ENCODE measurements at places on chromosomes 6 and 20.

DNA sequence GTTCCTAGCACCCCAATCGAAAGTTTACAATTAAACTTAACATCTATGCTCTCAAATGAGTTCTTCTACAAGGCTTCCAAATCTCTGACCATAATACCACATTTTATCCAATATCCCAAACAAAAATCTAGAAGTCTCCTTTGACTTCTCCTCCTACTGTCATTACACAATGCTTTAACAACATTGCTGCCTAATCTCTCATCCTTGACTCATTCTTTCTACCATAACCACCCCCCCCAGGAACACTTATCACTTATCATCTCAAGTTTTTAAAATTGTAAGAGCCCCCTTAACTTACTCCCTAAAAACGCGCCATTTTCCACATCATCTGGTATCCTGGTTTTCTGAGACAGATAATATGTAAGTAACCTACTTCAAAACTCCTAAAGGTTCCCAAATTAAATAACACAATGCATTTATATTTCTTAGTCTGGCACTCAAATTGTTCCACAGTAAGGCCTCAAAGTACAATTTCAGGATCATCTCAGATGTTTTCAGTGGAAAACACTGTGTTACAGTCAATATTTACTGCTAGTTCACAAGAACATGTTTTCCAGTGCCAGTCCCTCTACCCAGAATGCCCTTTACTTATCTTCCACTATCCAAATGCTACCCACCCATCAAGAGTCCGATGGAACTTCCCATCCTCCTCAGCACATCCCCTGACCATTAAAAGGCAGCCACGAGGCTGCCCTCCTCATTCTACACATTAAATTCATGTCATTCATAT lies 308.2 kb upstream of the THEMIS start:
- DNase-seq = no peak

GRCh38 chr6:99492092-99492491 lies 23.1 kb downstream of the USP45 start:
- no peak for DNase-seq

GRCh38 chr6:114955363-114955762 lies 612.5 kb upstream of the HS3ST5 start:
- no peak for DNase-seq

- DNase-seq = no peak
Measured at GRCh38 chr6:50707652-50708300, 5.5 kb upstream of the TFAP2D start.

DNA sequence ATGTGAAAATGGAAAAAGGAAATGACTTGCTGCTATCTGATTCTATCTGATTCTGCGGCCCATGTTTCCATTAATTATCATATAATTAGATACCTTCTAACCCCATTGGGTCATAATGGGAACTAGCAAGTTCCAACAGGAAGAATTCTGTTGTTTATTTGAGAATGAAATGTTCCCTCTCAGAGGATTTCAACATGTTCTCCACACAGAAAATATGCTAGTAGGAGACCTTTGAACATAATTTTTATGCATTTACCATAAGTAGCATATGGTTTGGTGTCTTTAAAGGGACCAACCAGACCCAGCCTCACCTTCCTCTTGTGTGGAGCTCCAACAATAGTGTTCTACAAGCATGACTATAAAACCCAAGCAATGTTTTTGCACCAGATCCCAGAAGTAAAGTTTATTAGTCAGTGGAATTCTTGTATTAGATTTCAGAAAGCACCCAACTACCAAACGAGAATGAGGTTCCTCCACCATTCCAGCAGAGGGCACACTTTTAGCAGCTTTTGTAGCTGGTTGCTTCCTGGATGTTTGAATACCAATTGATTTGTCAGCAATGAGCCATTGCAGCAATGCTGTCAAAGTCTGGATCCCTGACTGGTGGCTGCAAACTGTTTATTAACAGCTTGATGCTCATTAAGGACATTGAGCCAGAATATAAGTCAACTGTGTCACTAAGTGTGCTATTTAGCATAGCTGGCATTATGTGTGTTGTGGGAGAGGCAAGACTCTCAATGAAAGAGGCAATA lies 143.6 kb upstream of the GJE1 start:
- no peak for DNase-seq

DNA sequence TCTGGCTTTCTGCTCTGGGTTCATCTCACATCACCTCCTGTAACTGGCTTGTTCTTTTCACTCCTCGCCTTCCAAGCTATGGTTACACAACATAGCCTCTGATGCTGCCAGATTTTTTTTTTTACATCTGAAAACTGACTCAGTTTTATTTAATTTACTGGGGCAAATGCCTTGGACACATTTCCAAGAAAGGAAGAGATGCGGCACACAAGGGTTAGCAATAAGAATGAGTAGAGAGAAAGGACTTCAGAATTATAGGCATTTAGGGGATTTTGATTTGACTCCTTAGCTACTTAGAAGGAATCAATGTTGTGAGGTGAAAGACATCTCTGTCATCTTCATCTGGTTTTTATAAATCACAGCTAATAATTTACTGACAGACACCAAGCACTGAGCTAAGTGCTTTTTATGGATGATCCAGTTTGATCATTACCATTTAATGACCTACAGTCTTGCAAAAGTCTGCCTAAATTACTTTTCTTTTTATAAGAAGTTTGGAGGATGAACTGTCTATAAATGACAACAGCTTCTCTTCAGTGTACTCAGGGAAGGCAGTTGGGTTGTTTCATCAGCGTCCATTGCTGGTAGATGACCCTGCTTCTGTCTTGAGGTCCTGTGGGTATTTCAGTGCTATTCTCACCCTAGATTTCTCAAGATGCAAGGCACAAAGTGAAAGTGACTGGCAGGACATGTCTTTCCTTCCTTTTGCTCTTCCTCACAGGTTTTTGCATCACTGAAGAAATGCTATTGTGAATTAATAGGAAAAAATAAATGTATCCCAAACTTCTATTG lies 31.1 kb downstream of the LAMA4 start:
- no peak for DNase-seq

GRCh38 chr6:110708295-110708950 lies 106.8 kb downstream of the CDK19 start:
- DNase-seq = no peak

GRCh38 chr6:163842467-163842866 lies 427.9 kb downstream of the QKI start:
- no peak for DNase-seq

DNA sequence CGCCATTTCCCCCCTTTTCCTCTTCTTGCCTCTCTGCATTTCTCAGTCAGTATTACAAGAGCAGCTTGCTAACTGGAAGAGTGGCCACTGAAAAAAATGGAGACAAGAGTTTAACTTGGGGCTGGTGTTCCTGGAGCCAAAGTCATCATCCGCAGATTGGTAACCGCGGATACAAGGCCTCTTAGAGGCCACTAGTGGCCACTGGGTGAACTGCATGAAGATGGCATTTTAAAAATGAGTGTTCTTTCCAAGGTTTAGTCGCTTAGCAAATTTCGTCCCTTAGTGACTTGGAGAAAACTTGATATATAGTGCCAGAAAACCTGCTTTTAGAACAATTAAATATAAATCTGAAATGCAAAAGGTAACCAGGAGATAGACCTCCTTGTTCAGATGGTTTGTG lies 4.8 kb downstream of the F13A1 start:
- DNase-seq = no peak

DNA sequence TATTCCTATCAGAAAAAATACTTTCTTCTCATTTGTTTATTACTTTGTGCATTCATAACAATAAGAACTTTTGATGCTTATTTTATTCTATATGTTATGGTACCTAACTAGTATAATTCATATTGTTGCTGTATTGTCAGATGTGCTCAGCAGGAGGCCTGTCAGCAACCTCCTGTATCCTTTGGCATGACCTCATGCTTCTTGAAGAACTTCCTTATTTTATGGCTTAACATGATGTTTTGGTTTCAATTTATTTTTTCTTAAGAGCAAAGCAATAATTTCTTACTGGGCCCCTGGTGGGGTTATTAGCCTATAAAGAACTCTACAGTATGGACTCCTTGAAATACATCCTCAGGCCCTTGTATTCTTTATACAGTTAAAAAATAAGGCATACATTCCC lies 17.3 kb downstream of the GGTLC1 start:
- DNase-seq = no peak

GRCh38 chr6:6631053-6631452 lies 42.5 kb downstream of the LY86 start:
- no peak for DNase-seq

DNA sequence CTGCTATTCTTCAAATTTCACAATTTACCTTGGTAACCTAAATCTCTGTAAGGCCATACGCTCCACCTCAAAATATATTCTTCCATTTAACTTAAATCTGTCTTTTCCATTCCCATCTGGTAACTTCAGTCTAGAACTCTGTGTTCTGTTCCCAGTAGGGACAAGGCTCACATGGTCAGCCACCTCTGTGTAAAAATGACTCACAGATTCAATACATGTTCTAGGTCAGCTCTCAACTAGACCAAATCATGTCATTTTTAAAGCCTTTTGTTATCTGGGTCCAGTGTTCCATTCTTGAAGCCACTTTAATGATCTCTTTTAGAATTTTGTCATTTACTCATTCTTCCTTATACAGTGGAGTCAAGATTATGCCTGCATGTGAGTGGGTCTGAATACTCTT lies 315.6 kb upstream of the CITED2 start:
- DNase-seq = no peak

DNA sequence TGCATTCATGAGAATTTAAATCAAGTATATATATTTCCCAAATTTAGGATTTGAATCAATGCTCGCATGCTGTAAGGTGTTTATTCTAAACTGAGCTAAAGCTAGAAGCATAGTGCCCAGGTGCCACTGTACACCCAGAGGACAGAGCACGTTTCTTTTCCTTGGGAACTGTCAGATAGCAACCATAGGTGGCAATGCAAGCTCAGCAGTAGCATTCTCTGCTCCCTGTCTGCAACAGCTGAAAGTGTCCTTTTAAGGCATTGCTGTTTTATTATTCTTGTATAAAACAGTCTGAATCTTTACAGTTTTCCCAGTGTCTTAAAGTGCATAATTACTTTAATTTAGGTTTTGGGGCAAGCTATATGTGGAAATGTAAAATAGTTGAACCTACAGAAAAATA lies 443.4 kb upstream of the MMS22L start:
- no peak for DNase-seq

- DNase-seq = no peak
Measured at GRCh38 chr6:146813554-146813953, 214.8 kb downstream of the ADGB start.

GRCh38 chr20:5357946-5358345 lies 41.2 kb upstream of the PROKR2 start:
- no peak for DNase-seq

GRCh38 chr6:5706124-5707033 lies 300.3 kb downstream of the NRN1 start:
- DNase-seq = no peak

- no peak for DNase-seq
Measured at GRCh38 chr6:1188199-1188598, 123.7 kb upstream of the FOXQ1 start.

- no peak for DNase-seq
Measured at GRCh38 chr20:19937218-19937617, 79.9 kb upstream of the NAA20 start.

- DNase-seq = no peak
Measured at GRCh38 chr6:16705081-16705993, 55.9 kb downstream of the ATXN1 start.

DNA sequence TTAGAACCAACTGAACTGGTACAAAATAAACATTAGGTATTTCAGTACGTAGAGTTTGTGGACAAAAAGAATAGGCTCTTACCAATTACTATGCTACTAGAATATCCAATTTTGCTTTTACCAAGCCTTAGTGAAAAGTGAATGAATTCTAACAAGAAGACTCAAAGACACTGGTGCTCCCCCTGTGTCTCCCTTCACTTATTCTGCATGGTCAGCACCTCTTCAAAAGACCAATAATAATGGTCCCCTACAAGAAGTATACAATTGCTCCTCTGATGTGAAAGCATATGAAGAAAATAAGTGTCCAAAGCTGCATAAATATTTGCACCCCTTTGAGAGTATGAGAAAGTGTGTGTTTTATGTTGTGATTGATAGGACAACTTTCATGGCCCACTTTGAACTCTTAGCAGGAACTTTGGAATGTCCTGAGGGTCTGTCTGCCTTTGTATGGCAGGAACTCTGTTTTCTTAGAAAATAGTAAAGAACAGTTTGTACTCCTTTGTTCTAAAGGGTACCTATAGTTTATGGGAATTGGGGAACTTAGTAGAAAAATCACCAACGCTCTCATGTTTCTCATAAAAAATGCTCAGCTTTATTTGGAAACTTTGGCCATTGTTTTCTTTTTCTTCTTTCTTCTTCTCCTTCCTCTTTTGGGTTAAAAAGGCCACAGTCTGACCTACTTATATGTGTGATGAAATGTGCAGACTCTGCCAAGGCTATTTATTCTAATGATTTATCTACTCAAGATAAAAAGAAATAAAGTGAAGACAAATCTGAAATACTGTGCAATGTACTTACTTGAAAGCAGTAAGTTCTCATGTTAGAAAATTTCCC lies 352.4 kb downstream of the LAMA2 start:
- no peak for DNase-seq

DNA sequence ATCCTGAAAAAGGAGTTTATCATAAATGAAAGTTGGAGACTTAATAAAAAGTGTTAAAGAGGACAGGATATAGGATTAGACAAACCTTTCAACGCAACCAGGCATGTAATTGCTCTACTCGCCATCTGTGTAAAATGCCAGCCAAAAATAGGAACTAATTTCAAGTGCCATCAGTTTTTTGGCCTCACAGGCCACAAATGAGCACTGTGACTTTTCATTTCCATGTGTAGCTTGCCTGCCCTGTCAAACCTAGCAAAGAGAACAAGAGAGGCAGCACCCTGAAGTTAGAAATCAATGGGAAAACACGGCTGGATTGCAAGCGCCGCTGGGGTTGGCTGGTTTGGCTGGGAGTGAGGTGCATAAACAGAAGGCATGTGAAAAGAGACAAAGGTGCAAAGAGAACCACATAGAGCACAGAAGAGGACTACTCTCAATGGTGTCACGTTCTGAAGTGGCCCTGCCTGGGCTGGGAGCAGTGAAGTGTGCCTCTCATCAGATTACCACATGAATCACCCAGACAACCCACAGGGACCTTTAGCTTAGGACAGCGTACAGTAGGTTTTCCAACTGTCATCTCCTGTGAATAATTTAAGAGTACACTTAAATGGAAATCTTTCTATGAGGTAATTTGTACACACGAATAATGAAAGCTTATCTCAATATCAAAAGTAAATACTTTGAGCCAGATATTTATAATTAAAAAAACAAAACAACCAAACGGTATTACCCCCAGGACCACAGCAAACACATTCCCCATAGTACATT lies 78.0 kb upstream of the NHSL1 start:
- no peak for DNase-seq

GRCh38 chr20:25082498-25082873 lies 545 bp upstream of the VSX1 start:
- DNase-seq = no peak

- no peak for DNase-seq
Measured at GRCh38 chr6:130975325-130975724, 87.7 kb downstream of the EPB41L2 start.

DNA sequence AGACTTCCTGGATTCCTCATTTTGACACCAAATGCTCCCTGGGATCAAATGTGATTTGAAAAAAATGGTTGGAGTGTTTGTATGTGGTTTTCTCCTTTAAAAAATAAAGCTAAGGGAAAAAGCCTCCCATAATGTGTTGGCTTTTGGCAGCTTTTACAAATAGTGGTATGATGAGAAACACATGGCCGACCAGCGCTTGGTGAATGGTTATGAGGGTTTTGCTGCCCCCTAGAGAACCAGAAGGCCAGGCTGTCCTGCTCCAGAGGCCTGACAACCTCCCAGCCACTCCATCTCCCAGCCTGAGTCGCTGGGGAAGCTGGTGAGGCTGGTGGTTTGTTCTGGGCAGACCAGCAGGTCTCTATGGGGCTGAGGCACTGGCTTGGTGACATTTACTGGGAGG lies 69.3 kb downstream of the CLIC5 start:
- DNase-seq = no peak
